HEK293T (cell line): ENCODE measurements at places on chromosomes 12 and 14.

DNA sequence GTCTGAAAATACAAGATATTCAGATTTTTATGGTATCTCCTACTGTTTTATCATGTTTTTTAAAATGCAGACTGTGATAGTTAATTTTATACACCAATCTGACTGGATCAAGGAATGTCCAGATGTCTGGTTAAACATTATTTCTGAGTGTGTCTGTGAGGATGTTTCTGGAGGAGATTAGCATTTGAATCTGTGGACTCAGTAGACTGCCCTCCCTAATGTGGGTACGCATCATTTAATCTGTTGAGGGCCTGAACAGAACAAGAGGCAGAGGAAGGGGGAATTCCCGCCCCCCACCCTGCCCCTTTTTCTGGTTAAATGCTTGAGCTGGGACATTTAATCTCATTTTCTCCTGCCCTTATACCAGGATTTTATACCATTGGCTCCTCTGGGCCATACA is 72.1 kb downstream of the AVPR1A start:
- DNase-seq = no peak

DNA sequence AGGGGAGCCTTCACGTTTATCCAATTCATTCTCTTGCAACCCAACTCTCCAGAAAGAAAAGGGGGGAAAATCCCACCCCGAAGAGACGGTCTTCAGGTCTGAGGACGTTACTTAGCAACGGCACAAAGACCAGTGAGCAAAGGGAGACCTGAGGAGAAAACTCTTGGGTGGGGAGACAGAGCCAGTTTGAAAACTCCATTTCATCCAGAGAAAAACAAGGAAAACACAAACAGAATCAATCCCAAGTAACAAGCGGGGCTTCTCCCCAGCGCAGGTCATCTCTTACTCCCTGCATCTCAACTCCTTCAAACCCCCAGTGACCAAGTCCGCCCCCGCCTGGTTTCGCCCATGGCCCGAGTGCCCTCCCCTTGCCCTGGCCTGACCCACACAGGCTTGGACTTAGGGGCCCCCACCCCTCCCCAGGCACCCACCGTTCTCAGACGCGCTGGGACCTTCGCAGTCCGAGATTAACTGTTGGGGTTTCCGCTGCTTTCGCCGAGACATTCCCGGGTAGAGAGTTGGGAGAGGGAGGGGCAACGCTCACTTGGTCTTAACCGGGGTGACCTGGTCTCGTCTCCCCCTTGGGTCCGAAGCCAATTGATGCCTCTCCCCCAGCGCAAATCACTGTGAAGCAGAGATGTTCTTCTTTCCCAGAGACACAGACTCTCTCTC is 10.4 kb upstream of the SALL2 start:
- no peak for DNase-seq

DNA sequence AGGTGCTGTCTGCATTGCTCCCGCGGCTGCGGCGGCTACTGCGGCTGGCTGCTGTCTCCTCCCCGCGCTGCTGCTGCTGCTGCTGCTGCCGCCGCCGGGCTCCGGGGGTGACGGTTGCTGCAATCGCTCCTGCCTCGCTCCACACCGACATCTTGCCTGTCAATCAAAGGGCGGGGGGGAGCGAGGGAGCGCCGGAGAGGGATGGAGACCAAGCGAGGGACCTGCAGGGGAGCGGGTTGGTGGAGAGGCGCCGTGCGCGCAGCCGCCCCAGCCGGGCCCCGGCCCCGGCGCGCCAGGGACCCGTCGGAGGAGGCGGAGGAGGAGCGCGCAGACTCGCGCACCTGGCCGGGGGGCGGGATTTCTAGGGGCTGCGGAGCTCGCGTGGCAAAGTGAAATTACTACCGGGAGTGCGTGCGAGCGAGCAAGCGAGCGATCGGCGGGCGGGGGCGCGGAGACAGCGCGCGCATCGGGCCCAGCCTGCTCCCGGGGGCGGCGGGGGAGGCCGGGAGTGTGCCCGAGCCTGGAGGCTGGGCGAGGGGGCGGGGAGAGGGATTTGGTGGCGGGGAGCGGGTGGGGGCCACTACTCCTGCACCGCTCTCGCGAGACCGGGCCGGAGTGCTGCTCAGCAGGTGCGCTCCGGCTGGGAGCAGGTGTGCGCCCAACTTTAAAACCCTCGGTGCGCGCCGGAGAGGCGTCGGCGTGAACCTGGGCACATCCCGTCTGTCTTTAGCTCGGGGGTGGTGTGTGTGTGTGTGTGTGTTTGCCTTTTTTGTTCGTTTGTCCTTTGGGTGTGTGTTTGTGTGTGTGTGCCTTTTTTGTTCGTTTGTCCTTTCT is at the start of gene KSR2:
Gene KSR2 (minus strand): TSS at position 165 of the 834 bp plus-strand sequence. CDS start 735 bp downstream, outside the sequence.
- DNase-seq = peak; percentile 84

- peak; percentile 26 for DNase-seq
Observed at GRCh38 chr14:35470755-35471154, 63.2 kb upstream of the INSM2 start.

DNA sequence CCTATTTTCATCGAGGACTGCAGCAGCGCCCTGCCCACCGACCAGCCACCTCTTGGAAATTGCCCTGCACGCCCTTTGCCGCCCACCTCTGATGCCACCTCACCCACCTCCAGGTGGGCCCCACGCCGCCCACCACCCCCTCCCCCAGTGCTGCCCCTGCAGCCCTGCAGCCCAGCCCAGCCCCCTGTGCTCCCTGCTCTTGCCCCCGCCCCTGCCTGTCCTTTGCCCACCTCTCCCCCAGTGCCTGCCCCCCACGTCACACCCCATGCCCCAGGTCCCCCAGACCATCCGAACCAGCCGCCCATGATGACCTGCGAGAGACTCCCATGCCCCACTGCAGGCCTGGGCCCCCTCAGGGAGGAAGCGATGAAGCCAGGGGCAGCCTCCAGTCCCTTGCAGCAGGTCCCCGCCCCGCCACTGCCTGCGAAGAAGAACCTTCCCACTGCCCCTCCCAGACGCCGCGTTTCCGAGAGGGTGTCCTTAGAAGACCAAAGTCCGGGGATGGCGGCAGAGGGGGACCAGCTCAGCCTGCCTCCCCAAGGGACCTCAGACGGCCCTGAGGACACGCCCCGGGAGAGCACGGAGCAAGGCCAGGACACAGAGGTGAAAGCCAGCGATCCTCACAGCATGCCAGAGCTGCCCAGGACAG is 96.5 kb downstream of the LGMN start:
- DNase-seq = no peak

DNA sequence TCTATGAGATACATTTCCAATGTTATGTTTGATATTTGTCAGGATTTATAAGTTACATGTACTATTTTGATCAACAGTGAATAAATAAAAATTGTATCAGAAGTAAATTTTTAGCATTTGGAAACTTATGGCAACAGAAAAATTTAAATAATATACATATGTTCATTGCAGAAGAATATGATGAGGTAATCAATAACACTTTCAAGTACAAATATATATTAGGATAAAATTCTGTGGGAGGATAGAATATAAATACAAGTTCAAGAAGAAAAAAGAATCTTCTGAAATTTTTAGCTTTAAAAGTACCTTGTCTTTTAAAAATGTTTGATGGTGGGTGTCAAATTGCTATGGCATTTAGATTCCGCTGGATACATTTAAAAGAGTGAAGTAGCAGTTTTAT is 102.8 kb upstream of the MUCL1 start:
- no peak for DNase-seq

GRCh38 chr12:107368586-107368985 is 275.2 kb upstream of the CRY1 start:
- DNase-seq = no peak

DNA sequence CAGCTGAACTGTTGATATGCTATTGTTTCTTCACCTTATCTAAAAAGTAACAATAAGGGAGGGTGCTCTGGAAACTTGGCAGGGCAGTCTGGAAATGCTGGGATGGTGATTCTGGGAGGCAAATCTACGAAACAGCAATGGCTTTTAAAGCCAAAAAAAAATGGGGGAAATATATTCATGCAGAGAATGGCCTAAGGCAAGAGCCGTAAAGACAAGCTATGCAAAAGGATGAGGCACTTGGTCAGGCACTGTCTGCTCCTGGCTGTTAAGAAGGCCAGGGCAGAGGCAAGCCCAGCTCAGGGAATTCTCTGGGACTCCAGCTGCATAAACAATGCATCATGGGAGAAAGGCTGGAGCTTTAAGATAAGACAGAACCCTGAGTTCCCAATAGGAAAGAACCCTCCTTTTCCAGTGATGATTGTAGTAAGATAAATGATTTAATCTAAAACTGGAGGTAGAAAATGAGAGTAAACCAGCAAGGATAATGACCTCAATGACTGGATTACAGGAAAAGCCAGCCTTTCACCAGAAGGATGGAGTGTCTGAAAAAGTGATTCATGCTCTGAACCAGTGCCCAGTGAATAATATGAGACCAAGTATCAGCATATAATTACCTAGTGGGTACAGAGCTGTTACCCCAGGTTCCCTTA is 46.0 kb downstream of the ITPR2 start:
- DNase-seq = no peak
